Placental epithelial cell (primary cell): ENCODE measurements at places on chromosomes 5 and 9. TPM values are rescaled to one million over a fixed set of nuclear protein-coding genes. Genes with fewer than 3 reads are reported as not detected.

The ADRA1B gene
- total RNA-seq: 8.6 and 13.7 TPM in 2 replicates

The TAF1L gene
- total RNA-seq: not detected in 2 replicates

The NRARP gene
- total RNA-seq: not detected in 2 replicates

The SLCO4C1 gene
- total RNA-seq: not detected in 2 replicates
